ENCODE measurements at places on chromosomes 5 and 9.

- no peak for DNase-seq
These were observed 75.3 kb downstream of the MACROH2A1 start for GRCh38 chr5:135323701-135324132.

GRCh38 chr9:128902351-128903078 lies 18.3 kb upstream of the PHYHD1 start:
- no peak for DNase-seq

DNA sequence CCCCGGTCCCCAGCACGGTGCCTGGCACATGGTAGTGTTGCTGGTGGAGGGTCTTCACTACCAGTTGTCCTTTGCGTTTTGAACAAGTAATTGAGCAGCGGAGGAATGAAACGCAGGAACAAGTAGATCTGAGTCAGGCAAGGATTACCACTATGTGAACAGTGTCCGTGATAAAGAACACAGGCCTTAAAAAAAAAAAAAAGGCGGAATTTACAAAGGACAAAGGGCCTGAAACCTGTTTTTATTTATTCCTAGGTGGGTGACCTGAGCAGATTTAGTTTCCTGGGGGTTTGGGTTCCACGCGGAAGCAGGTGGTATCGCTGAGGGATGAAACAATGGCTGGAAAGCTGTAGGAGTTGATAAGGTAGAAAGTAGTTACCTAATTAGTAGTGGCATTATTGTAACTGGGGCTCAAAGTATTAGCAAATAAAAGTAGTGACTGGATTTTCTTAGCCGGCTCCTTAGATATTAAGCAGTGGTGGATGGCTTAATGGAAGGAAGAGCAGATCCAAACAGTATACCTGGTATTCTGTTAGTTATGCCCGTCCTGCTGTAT lies 1.1 kb downstream of the RUSC2 start:
- DNase-seq: no peak

DNA sequence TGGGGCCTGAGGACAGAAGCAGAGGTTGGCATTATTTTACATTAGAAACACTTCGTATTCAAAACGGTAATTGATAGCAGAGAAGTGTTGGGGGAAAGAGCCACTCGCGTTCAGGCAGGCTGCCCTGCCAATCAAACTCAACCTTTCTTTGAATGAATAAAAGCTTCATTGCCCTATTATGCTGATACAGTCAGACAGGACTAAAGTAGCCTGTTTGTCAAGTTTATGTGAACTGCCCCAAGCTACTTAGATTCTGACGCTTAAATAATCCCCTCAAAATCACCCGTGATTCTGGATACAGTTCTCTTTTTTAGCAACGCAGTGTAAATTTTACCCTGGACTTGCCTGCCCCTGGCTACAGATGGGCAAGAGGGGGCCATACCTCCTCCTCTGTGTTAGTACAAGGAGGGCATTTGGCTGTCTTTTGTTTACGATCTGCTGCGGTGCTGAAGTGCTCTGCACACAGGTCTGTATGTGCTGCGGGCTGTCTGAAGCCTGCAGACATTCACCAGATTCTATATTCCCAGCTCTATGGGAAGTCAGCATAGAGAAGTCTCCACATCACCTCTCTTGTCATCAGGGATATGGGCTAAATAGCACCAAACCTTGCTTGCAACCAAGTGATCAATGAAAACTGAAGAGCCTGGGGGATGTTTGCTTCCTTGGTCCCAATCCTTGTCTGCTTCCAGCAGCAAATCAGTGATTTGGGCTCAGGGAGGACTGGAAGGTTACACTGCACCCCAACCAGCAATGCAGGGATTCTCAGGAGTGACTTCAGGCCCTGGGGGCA lies 218.4 kb downstream of the EBF1 start:
- DNase-seq: no peak

DNA sequence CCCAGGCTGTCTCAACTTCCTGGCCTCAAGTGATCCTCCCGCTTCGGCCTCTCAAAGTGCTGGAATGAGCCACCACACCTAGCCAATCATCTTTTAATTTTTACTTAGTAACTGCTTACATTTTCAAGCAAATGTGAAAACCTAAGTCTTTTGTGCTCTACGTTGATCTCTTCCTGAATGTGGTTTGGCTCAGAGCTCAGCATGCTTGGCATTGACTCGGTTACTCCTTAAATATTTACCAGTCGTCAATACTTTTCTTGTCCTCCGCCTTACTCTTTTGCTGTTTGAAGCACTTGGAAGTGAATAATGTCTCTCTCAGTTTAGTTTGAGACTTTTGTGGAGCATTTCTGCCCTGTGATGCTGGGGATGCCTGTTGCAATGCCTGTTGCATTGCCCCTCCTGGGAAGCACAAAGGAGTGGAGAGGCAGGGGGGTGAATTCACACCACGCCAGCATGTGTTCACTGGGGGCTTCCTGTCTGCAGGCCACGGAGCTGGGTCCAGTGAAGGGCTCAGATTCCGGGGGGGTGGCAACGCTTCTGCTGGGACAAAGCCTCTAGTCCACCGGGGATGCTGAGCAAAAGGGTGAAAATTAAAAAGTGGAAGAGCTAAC lies 13.1 kb upstream of the TENT4A start:
- DNase-seq: no peak

DNA sequence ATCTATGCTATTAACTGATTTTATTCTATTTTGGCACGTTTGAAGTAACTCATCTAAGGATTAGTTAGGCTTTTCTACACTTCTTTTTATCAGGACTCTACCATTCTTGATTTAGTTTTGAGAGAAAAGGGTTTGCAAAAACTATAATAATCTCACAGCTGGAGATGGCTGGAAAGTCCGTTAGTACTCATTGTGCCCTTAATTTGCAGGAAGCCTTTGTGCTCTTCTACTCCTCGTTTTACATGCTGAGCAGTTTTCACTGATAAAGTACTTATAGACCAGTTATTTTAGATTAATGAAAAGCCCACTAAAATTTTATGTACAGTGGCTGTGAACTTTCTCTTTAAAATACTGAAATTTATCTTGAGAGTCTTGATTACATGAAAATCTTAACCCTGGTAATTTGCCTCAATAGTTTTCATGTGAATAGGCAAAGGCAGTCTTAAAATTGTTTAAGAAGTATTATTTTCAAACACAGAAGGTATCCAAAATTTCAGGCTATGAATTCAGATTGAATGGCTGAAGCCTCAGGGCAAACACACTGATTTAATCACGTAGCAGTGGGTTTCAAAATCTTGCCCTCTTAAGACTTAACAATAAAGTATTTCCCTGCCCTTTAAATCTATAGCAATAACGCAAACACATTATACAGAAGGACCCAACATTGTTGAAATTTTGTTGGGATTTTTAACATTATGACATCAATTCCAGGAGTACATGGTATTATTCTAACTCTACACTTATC lies 18.6 kb downstream of the MLLT3 start:
- DNase-seq: no peak

- no peak for DNase-seq
These were observed 69.6 kb downstream of the PTPDC1 start for GRCh38 chr9:94153905-94154304.

DNA sequence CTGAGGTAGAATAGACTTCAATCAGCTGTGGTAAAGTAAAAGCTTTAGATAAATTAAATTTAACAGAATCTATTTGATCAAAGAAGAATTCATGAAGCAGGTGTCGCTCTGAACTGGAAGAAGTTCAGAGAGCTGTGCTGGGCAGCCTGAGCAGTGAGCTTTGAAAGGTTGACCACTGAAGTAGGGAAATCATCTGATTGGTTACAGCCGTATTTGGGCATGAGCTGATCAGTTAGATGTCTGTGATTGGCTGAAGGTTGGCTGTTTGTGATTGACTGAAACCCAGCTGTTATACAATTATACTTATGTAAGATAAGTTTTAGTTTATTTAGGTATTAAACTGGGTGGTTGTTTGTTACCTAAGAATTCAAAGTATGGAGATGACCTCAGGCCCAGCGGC lies 1174.6 kb downstream of the CDH9 start:
- no peak for DNase-seq

GRCh38 chr5:57358796-57359592 lies 123.6 kb downstream of the ACTBL2 start:
- DNase-seq: no peak

DNA sequence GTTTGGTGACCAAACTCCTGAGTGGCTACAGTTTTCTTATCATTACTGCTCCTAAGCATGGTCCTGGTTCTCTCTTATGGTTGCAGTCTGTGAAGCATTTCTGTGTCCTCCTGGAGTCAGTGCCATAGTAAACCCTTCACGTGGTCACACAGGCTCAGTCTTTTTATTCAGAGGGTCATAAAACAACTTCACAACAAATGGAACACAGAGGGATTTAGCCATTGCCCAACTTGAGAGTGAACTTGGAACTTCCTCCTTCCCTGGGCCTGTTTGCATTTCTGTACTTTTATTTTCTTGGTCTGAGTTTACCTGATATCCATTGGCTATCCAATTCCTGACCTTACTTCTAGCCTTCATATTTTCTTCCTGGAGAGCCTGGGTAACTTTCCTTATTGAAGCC lies 144.9 kb downstream of the CCDC192 start:
- no peak for DNase-seq

GRCh38 chr9:84129529-84129928 lies 148.9 kb downstream of the RMI1 start:
- no peak for DNase-seq

DNA sequence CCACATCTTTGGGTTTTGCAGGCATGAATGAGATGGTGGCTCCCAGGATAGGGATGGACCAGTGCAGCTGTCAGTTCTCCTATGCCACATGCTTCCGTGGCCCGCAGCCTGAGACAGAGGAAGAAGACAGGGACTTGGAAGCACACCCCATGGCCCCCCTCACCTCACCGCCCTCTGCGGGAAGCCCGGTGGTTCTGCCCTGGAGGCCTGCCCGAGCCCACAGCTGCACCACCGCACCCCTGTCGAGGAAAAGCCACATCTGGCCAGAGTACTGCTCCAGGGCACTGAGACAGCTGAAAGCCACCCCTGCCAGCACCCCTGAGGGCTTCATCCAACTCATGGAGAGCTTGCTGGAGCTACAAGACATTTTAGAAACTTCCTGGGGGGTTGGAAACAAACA lies 7.6 kb upstream of the TRMT10B start:
- no peak for DNase-seq

GRCh38 chr5:115260248-115260647 lies 2.4 kb downstream of the PGGT1B start:
- DNase-seq: no peak

DNA sequence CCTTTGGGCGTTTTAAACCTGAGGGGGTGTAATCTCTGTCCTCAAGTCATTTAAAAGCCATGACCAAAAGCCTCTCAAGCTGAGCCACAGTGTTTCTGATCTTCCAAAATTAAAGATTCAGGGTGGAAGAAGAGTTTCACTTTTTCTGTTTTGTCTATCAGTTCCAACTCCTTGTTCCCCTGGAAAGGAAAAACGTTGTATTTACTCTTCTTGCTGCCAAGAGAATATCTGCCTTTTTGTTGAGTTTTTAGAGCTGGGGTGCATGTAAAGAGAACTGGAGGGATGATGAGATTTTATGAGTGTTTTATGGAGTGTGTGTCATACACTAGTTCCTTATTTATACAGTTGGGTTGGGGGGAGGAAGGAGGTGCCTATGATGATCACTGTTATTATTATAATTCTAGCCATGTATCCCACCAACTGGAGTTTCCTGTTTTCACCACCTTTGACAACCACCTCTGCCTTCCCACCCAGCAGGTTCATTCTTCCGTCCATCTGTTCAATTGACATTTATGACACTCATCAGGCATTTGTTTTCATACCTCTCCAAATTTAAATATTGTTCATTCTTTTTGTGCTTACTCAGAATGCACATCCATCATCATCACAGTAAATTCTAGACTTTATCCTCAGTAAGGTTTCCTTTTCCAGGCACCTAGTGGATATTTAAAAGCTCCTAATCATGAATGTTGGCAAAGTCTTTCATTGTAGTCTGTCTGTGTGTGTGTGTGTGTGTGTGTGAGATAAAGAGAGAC lies 97.9 kb upstream of the MPDZ start:
- no peak for DNase-seq

GRCh38 chr5:83199126-83199525 lies 121.8 kb downstream of the XRCC4 start:
- DNase-seq: no peak

- DNase-seq: no peak
These were observed 34.0 kb upstream of the SPDL1 start for GRCh38 chr5:169549453-169550100.

Measured in HFF-Myc (cell line).